ENCODE measurements at places on chromosomes 16 and 17. TPM values are rescaled to one million over a fixed set of nuclear protein-coding genes. Genes with fewer than 3 reads are reported as not detected.

Gene GRAP
- 0.05 TPM for total RNA-seq

Gene NTN1
- 1.7 TPM for total RNA-seq

Gene TVP23C
- 4.7 TPM for total RNA-seq

Gene CCL15
- total RNA-seq, result not detected

Gene KRTAP4-5
- not detected for total RNA-seq

Gene KRT12
- total RNA-seq, result not detected

Gene TPPP3
- total RNA-seq, result 0.19 TPM

Gene HOXB8
- not detected for total RNA-seq

Gene CD19
- total RNA-seq, result not detected

Gene GAS2L2
- total RNA-seq, result not detected

Gene HSDL1
- 11.7 TPM for total RNA-seq

Gene SMPD3
- total RNA-seq, result not detected

Gene APOBR
- not detected for total RNA-seq

Gene OMG
- not detected for total RNA-seq

Data from airway epithelial cell (primary cell).